Stimulated activated CD4-positive, alpha-beta T cell treated with anti-CD3 and anti-CD28 coated beads, TNF-alpha, amount 100 ng/mL, for 48 hours (primary cell): ENCODE measurements at places on chromosomes 1 and 21.

DNA sequence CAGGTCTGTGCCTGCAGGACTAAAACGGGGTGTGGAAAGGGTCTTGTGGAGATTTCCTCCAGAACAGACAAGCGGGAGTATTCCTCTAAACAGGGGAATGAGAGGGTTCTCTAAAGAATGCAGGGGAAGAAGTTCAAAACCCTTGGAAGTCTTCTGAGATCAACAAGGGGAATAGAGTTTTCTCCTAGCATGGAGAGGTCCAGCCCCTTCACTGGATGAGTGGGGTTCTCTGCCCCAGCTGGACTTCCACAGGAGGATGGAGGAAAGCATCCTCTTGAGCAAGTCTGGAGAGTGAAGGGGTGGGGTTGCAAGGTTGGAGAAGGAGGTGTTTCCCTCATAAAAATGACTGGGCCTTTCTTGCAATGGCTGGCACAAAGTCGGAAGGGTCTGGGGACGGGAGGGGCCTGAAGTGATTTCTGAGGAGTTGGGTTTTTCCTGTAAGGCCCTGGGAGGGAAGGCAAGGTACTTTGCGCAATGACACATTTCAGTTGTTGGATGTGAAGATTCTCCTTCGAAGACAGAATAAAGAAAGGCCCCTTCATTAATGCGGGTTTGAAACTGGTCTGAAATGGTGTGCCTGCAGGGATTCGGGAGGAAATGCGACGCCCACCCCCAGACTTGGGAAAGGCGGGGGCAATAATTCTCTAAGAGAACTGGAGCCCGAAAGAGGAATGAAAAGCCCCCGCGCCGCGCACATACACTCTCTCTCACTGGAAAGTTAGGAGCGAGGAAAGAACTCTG, 884 bp downstream of the SPATA6 start:
- DNase-seq = no peak

GRCh38 chr1:87224201-87224600, 104.5 kb upstream of the LMO4 start:
- DNase-seq = no peak

GRCh38 chr1:231021540-231022031, 18.5 kb downstream of the FAM89A start:
- DNase-seq = no peak

DNA sequence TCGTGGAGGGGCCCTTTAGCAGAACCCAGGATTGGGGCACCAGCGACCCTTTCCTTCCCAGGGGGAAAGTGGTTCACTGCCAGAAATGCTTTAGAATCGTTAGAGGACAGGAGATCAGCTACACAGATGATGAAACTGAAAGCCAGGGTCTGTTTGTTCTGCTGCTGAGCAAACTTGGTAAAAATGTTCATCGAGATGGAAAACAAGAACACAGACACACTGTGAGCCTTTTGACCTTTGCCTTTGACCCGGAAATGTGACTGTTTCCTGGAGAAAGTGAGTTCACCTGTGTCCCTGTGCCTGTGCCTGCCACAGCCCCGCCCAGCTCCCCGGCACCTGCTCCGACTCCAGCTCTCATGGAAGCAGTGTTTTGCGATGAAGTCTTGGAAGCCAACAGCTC, 234.3 kb downstream of the CAMTA1 start:
- no peak for DNase-seq

DNA sequence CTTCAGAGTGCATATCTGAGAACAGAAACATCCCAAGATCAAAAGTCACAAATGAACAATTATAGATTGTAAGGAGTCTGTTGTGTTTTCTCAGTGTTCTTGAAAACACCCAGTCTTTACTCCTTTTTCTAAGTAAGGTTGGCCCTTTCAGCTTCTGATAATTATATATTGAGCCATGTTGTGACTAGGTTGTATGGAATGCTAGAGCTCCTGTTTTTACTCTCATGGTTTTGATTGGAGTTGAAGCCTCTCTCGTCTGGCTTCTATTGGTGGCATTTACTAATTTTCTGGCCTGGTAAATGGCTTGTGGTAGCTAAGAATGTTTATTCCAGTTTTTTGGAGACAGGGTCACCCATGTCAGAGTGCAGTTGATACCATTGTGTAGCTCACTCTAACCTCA, 84.7 kb downstream of the NDUFS5 start:
- no peak for DNase-seq

GRCh38 chr1:34970829-34971228, 14.3 kb downstream of the TMEM35B start:
- no peak for DNase-seq

GRCh38 chr1:23505851-23506250, 21.9 kb upstream of the ASAP3 start:
- no peak for DNase-seq

- no peak for DNase-seq
These were observed 19.1 kb upstream of the RXRG start for GRCh38 chr1:165463978-165464377.

GRCh38 chr1:86352086-86352485, 44.0 kb downstream of the ODF2L start:
- no peak for DNase-seq

DNA sequence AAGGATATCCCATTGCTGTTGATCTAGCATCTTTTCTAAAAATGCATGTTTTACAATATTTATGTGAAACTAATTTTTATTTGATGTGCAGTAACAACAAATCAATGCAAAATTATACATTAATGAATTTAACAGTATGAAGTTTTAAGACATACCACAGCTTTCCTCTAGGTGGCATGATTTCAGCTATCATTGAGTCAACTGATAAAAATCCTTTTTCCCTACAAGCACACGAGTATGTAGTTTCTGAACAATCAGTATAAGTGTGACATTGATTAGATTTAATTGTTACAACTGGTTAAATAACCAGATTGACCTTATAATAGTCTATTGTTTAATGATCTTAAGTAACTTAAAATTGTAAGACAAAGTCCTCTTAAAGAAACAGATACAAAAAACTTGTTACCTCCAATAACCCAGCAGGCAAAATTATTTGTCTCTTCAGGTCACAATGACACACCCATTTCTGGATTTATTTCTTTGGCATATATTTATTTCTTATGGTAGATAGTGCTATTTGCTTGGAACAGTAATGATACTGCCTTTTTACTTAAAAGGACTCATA, 5.8 kb upstream of the TGFB2 start:
- DNase-seq = no peak

DNA sequence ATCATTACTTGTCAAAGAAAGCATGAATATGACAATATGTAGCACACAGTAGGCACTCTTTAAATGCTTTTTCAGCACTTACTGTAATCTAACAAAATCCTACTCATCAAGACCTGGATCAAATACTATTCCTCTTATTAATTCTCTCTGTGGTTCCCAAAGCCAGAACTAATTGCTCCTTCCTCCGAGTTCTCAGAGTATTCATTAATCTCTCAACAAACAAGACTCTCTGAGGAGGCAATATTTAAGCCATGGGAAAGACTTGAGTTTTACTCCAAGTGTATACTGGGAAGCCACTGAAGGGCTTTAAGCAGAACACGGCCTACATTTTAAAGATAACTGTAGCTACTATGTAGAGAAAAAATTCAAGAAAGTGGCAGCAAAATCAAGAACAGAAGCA, 79.7 kb downstream of the ENAH start:
- no peak for DNase-seq

DNA sequence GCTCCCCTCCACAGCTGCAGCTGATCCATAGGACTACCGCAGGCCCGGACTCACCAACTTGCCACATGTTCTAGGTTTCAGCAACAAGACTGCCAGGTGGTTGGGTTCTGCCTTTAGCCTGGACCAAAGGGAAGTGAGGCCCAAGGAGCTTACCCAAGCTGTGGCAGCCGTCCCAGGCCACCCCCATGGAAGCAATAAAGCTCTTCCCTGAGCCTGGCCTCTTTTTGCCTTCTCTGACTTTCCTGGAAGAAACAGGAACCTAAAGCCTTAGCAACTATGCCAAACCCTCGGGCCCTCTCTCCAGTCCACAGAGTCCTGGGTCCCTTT, 2.7 kb upstream of the ARTN start:
- no peak for DNase-seq

DNA sequence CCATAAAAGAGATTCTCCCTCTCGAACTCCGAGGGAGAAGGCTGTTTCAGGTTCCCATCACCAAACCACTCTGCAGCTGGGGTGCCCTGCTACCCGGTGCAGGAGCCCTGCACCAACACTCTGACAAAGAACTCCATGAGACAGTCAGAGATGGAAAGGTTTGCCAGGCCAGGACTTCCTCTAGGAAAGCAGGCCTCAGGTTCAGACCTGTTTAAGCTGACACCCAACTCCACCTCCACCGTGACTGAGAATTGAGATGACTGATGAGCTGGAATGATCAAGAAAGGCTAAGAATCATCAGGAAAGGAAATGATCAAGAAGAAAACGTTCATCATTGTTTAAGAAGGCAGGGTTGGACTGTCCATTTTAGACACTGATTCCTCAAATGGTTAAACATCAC, 46.2 kb upstream of the KCNE1 start:
- no peak for DNase-seq

DNA sequence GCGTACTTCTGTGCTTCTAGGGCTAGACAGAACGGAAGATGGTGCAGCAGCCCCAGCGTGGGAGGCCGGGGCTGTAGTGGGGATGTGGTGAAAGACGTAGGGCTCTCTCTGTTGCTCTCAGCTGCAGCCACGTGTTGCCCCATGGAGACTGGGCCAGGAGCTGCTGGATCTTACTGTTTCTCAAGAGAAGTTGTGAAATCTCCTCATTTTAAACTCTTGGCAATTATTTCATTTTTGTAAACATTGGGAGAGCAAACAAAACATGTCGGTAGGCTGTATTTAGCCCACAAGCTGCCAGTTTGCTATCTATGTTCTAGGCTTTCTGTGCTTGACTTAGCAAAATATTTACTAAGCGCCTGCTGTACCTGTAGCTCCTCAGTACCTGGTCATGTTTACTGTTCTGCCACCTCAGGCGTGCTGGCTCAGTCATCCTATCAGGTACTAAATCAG, 15.9 kb upstream of the ELOA start:
- no peak for DNase-seq

DNA sequence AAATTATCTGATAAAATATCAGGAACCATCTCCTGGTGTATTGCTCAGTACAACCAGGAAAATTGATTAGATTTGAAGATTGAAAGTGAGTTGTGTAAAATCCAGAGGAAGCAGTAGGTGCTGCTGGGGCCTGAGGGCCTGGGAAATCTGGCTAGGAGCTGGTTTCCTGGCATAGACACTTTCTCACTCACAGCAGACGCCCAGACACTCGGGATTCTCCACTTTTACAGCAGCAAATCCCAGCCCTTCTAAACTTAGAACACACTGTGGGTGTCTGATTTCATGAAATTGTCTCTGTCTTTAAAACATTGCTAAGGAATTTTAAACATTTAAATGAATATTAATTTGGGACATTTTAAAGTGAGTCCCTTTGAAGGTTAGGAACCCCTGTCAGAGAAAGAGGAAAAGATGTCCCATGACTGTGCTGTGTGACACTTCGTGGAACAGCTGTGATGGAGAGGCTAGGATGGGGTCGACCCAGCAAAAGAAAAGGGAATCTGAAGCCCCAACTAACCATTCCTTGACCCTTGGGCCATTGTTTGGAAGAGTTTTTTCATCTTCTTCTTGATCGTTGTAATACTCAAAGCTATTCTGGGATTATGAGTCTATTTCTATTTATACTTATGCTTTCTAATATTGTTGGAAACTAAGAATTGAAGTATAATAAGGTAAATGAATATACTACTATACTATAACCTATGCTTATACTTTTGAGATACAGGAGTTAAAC, 49.0 kb upstream of the VAMP3 start:
- DNase-seq = no peak

DNA sequence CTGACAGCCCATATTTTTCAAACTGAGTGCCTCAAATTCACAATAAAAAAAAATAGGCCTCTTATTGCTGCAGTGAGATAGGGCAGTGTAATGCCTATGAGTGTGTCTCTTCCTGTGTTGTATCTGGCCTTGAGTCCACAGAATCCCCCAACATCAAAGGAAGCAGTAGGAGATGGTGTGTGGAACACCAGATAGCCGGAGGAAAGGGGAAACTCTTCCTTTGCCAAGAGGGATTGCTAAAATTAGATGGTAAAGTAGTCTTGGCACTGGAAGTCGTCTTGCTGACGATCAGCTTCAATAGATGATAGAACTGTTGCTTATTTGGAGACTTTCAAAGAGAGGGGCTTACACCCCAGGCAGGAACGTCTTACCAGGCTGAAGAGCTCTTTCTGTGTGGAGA, 51.8 kb downstream of the RUNX1 start:
- no peak for DNase-seq

DNA sequence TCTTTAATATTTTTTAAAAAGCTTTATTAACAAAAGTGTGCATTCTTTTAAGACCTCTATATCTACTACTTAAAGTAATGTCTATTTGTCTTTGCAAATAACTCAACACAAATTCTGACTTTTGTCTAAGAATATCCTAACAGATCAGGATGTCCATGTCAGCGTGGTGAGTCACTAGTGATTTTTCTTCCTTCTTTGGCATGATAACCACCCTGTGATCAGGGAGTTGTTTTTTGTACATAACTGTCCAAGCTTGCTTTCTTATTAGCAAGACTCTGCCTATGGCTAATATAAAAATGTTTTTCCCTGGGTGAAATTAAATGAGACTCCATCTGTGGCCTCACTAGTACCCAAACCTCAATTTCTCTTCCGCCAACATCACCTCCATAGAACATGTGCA, 688.9 kb upstream of the ADGRL2 start:
- no peak for DNase-seq

DNA sequence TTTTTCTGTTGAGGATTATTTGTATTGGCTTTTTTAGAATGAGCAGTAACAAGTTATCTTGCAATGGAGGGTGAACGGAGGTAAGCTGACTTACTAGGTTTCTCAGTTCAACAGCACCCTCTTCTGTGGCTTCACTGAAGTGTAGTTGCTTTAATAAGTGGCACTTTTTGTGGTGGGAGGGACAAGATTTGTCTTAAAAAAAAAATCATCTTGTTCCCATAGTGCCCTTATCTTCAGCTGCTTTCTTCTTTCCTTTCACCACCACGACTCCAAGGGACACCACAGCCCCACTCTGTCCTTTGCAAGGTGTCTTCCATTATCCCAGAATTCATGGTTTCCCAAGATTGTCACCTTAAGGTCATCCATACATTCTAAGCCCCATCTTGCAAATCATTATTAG, 92.9 kb downstream of the PIGK start:
- DNase-seq = no peak

GRCh38 chr1:217889401-217889800, 258.3 kb downstream of the SPATA17 start:
- DNase-seq = no peak
